ENCODE measurements at places on chromosomes 4 and X.

DNA sequence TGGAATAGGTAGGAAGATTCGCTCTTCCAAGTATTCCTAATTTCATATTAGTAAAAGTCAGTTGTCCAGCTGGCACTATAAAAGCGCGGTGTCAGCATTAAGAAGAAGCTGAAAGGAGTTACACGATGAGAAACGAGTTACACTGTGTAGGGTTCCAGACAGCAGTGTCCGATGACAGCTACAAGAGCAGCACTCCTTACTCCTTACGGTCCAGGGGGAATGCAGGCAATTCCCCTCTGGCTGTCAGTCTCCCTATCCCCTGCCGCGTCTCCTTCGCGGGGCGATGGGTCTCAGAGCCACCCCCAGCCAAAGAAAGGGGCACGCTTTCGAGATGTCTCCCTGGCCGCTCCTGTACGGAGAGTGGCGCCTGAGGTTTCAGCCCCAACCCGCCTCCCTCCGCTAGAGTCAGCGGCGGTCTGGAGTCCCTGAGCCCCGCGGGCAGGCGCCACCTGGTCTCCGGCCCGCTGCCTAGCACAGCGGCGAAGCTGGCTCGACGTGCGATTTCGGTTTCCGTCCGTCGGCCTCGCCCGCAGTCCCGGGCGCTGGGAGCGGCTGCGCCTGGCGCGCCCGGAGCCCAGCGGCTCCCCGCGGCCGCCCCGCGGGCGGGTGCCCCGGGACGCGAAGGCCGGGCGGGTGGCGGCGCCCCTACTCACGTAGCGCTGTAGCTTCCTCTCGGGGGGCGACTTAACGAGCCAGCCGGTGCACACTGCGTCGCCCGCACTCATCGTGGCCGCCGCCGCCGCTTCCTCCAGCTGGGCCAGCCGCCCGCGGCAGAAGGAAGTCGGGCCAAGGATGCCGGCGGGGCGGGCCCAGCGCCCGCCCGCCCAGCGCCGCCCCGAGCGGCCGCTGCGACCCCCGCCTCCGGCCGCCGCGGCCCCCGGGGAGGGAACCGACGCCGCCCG lies at the start of gene GAB3:
Gene GAB3 (minus strand): TSS at position 777 of the 902 bp plus-strand sequence. CDS start 52 bp downstream, at position 725.
- no peak for DNase-seq

DNA sequence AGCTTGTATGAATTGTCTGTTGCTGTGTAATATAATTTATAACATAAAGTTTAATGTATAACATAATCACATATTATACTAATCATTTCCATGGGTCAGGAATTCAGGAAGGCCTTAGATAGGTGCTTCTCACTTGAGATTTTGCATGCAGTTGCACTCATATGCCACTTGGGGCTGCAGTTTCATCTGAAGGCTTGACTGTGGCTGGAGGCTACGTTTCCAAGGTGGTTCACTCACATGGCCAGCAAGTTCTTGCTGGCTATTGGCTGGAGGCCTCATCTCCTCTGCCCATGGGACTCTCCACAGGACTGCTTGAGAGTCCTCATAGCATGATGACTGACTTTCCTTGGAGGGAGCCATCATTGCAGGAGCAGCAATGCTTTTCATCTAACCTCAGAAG lies 53.4 kb upstream of the STX18 start:
- DNase-seq = no peak

DNA sequence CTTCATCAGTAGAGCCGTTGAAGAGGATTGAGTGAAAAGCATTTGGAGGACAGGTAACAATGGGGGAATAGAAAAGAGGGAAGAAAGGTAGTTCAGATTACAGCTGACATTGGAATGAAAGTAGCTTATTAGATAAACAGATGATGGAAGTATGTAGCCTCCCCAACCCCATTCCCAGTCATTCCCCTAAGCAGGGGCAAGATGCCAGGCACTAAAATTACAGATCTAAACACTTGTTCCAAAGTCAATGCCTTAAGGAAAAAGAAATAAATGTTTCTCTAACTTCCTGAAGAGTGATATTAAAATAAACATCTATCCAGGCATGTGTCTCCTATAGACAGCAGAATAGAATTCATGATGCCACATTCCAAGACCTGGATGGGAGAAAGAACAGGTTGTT lies 350.8 kb downstream of the PDGFC start:
- no peak for DNase-seq

DNA sequence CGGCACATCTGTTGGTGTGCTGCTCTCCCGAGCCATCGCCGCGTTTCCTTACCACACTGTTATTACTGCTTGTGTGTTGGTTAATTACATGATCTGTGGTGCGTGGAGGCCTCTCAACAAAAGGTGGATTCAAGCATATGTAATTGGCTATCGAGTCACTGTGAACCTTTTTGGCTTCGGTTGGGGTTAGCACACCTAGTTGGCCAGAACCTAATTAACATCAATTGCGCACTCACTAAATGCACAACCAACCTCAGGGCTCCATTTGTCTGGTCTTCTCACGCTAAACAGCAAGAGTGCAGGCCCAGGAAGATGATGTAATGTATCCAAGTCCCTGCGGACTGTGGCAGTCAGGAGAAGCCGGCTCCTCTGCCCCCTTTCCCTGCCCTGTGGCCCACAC lies 17.4 kb downstream of the ENPP6 start:
- no peak for DNase-seq

- no peak for DNase-seq
These were observed 233.0 kb downstream of the DKK2 start for GRCh38 chr4:106803083-106803482.

DNA sequence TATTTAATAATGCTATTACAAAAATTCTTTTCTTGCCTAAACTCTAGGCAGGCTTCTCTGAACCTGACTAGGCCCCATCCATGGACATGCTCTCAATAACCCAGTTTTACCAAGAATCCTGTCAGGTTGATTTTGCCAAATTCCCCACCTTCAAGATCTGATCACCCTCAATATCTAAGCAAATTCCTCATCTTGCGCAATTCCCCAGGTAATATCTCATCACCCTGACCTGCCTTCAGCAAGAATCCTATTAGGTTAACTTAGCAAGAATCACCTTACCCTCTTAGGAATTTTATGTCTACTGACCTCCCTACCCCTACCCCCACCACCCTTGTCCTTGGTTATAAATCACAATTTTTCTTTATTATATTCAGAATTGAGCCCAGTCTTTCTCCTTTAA lies 579.1 kb downstream of the C4orf33 start:
- DNase-seq = no peak

GRCh38 chr4:141246683-141247429 lies 26.2 kb downstream of the ZNF330 start:
- DNase-seq = no peak

GRCh38 chr4:139234253-139234652 lies 45.8 kb downstream of the MGARP start:
- no peak for DNase-seq

DNA sequence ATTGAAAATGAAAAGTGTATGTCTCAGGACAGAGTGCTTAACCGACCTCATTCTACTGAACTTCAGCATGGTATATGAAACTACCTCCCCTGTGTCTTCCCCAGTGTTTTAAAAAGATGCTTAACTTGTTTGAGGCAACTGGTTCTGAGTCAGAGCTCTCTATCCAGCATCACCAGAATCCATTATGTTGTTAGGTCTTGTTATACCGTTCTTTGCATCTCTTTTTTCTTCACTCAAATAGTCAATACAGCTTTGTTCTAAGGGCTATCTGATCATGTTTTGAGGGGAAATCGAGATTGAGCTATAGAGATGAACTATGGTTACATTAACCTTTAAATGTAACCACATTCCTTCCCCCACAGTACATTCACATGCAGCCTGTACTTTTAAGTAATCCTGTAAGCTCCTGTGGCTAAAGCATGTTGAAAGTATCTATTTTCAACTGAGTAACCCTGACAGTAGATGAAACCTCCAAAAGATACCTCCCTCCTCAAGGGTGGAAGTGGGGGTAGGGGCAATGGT lies 514.4 kb downstream of the RPA4 start:
- no peak for DNase-seq

DNA sequence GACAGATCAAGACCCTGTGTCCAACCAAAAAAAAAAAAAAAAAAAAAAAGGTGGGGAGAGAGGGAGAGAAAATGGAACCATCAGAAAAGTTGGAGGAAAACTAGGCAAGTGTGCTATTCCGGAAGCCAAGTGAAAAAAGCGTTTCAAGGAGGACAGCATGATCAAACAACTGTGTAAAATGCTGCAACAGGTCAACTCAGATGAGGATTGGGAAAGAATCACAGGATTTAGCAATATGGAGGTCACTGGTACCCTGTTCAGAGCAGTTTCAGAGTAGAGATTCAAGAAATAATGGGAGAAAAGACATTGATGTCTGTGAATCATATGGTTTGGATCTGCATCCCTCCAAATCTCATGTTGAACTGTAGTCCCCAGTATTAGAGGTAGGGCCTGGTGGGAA lies 47.5 kb downstream of the TIGD4 start:
- no peak for DNase-seq
